SHP77 treated with DMSO at 0.1 percent for 48 hours (cell line): ENCODE measurements at places on chromosomes 13 and 19.

DNA sequence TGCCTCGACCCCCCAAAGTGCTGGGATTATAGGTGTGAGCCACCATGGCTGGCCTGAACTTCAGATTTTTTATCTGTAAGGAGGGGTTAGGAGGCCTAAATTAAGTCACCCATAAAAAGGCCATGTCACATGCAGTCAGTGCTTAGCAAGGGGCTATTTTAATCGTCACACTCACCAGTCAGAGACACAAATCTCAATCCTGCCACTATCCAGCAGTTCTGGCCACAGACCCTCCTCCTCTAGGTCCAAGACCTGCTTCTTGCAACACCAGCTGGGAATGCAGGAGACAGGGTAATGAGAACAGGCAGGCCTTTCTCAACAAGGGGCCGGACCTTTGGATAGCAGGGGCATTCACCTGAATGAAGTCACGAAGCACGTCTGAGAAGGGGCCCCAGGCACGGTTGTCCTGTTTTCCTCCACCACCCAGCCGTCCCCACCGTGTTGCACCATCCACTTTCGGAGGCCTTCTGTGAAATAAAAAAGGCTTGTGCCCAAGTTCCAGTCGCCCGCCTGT is 1.4 kb downstream of the FBXO27 start:
- DNase-seq: no peak

DNA sequence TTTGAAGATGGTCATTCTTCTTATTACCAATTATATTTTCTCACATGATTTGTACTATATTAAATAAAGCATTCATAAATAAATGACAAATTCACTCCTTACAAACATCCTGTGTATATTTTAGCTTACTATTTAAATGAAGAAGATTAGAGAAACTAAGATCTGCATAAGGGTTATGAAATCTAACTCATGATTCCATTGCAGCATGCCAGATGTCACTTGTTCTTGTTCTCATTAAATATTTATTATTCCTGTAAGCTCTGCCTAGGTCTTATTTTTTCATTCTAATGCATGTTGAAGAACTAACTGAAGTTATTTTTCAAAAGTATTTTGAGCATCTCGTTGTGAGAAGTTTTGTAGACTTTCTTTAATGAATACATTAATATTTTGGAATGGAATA is 18.3 kb downstream of the NUP58 start:
- DNase-seq: no peak

DNA sequence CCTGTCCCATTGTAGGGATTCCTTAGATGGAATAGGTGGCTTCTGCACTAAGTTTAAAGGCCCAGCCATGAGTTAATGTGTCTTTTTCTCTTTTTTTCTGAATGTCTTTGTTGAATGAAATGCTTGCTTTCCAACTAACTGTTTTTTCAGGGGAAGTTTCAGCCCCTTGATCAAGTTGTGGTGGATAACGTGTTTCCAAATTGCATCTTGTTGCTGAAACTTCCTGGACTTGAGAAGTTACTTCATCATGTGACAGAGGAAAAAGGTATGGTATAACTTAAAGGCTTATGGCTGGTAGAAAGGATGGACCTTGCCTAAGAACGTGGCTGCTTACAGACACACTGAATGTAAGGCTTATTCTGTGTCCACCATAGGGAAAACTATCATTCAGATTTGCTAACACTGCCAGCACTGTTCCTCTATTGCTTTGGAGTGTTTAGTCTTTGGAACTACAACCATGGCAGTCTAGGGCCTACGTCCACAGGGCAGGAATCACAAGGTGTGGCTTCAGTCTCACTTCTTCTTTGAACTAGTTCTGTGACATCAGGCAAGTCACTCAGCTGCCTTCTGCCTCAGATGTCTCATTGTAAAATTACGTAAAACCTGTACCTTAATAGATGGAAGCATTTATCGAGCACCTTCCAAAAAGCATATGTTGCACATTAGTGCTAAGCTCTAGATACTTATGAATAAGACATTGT is 25.3 kb downstream of the RNASEH2B start:
- no peak for DNase-seq

- no peak for DNase-seq
Observed at GRCh38 chr19:4576016-4576933, 16.8 kb upstream of the SEMA6B start.

- no peak for DNase-seq
Observed at GRCh38 chr19:45446944-45447343, 20.9 kb upstream of the FOSB start.

GRCh38 chr13:78709028-78709427 is 50.1 kb upstream of the OBI1 start:
- DNase-seq: no peak
